ENCODE measurements at places on chromosomes 11 and 22.
A peak's percentile ranks its signal among the peaks of the same experiment; 100 is the strongest.

DNA sequence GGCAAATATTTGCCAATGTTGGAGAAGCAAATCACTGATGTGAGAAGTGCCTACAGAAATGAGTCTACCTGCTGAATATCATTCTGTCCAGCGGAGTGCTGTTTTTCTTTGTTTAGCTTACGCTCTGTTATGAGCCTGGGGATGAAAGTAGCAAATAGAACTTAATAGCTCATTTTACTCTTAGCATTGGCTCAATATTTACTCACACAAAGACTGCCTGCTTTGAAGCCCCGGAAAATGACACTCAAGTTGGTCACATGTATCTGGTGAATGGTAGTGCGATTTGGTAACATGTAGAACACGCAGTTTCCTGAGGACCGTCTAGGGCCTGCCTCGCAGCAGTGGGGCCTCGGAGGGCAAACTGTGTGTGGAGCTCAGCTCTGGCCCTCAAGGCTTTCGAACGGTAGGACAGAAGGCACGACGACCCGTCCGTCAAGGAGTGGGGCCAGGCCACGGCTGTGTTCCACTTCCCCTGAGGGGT, 38.9 kb downstream of the TBC1D22A start:
- no peak for DNase-seq

DNA sequence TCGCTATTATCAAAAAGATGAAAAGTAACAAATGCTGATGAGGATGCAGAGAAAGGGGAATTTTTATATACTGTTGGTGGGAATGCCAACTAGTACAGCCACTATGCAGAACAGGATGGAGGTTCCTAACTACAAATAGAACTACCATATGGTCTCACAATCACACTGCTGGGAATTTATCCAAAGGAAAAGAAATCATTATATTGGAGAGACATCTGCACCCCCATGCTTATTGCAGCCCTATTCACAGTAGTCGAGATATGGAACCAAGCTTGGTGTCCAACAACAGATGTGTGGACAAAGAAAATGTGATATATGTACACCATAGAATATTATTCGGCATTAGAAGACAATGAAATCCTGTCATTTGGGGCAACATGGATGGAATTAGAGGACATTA, 19.6 kb upstream of the POU2AF2 start:
- DNase-seq: no peak

GRCh38 chr11:64340671-64341335, 799 bp downstream of the CCDC88B start:
- peak; percentile 65 for DNase-seq

DNA sequence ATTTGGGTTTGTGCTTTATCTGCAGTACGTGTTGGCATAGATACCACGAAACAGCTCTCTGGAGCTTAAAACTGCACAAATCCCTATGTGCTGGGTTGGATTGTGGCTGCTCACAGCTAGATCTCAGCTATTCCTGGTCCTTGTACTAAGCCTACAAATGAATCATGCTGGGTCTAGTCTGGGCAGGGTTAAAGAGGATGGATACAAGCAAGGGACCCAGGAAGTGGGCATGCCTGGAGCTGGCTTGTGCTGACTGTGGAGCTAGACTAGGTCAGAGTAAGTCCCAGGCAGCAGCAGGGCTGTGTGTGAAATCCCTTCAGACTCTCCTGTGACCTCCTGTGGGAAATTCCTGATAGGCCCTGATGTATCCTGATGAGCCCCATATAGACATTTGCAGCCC, 3.9 kb upstream of the E2F8 start:
- no peak for DNase-seq

DNA sequence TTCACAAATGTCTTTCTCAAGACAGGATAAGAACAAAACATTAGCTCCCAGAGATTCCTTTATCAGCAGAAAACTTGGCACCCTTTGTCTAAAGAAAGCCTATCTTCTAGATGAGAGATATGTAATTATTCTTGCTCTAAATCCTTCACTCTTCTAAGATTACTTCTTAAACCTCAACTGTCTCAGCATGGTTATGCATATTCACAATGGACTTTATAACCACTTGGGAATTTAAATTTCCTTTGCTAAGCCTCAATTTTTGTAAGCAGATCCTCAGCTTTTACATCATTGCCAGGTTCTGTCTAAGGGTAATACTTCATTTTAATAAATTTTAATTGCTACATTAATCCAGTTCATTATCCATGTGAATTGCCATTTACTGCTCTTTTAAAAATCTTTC, 433.6 kb upstream of the DDI1 start:
- no peak for DNase-seq

DNA sequence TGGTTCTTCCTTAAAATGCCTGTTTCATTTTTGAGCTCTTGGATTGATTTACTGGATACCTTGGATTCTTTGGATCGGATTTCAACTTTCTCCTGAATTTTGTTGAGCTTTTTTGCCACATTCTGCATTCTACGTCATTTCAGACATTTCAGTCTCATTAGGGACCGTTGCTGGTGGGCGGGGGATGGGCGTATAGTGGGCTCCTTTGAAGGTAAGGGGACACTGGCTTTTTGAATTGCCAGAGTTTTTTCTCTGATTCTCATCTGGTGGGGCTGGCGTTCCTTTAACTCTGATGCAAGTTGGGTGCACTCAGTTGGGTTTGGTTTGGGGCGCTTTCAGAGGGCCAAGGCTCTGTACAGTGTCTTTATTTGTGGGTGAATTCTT, 216.5 kb downstream of the DYNC2H1 start:
- DNase-seq: no peak

GRCh38 chr11:134357545-134357839, 25.7 kb downstream of the GLB1L2 start:
- DNase-seq: no peak

GRCh38 chr11:96147186-96147585, 195.8 kb downstream of the MAML2 start:
- no peak for DNase-seq

All from testis (tissue), 5 donors.